ENCODE measurements at places on chromosomes 1 and 21.

DNA sequence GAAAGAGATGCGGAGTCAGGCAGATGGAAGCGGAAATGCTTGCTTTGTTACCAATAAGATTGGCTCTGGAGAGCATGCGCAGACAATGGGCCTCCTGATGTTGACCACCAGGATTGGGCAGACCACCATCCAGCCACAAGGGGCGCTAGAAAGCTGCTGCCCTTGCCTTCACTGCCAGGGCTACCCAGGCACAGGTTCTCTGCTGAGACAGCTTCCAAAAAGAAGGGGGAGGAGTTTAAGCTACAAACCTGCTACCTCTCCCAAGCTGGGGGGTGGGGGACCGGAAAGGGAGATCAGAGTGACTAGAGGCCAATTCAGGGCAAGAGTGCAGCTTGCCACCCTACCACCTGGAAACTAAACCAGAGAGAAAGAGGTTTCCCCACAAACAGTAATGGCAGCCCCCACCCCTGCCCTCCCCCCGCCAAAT lies 369.7 kb downstream of the RRAGC start:
- DNase-seq = no peak

- DNase-seq = peak; percentile 29
Measured at GRCh38 chr1:86779308-86780191, 75.2 kb downstream of the SH3GLB1 start.

- no peak for DNase-seq
Measured at GRCh38 chr1:203148127-203148526, 20.6 kb downstream of the ADORA1 start.

DNA sequence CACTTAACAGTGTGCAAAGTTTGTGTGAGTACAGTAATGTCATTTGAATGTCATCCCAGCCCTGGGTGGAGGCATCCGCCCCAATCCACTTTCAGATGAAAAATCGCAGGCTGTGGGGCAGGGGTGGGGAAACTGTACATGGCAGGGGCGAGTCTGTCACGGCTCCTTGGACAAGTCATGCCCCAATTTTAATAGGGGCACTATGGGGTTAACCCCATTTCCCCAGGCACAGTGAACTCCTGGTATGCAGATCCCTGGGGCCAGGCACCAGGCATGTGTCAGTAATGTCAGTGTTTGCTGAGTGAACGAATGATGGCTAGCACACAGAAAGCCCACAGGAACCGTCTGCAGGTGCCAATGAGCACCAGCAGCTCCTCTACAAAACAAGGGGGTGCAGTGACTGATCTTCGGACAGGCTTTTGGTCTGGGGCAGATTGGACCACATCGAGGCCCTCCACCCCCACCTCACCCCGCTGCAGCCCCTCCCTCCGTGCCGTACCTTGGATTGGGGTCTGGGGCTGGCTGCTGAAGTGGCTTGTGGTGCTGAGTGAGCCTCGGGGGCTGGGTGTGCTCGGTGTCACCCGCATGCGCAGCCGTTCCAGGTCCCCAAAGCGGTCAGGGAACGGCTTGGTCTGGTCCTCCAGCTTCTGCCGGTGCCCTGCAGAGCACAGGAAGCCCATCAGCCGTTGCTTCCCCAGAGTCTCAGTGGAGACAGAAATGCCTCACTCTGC lies 23.2 kb downstream of the RUNX3 start:
- no peak for DNase-seq

GRCh38 chr1:226662642-226663326 lies 76.3 kb downstream of the ITPKB start:
- no peak for DNase-seq

- DNase-seq = no peak
Measured at GRCh38 chr1:53621144-53621543, 117.8 kb downstream of the GLIS1 start.

DNA sequence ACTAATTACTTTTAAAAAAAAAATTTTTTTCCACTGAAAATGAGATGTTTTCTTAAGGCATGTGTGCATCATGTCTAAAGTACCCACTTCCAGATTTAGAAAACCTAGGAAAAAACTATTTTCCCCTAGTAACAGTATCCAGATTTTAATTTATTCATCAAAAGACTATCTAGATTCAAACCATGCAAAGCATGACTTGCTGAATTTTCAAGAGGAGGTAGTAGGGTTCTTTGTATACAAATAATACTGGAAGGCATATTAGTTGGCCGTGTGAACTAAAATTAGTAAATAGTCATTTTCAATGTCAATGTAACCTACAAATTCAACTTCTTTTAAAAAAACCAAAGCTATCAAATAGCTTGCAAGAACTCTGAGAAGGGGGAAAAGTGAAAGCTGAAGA lies 189.5 kb downstream of the CLEC20A start:
- no peak for DNase-seq

GRCh38 chr1:100350787-100351094 lies 1.6 kb upstream of the CDC14A start:
- DNase-seq = no peak

DNA sequence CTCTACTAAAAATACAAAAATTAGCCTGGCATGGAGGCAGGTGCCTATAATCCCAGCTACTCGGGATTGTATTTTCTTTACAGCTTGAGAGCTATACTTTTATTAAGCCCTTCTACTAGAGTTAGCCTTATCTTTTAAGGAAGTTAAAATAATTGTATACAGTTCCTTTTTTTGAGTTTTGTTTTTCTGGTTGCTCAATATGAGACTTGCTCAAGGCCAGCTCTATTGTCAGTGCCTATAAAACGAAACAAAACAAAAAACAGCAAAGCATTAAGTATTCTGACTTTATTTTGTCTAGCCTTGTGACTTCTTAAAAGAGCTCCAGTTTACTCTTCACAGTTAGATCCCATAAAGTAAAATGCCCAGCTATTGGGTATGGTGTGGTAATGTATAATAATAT lies 17.2 kb downstream of the PKN2 start:
- no peak for DNase-seq

DNA sequence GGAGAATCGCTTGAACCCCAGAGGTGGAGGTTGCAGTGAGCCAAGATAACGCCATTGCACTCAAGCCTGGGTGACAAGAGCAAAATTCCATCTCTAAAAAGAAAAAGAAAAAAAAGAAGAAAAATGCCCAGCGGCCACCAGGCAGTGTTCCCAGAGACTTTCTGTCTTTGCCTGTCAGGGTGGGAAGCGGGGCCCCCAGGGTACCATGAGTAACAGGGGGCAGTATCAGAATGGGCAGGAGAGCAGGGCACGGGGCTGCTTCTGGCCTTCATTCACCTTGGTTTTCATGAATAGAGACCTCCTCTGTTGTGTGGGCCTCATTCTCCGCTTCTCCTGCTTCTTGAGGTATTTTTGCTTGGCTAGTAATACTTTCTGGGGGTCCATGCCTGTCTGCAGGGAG lies 20.4 kb downstream of the SLC26A9 start:
- no peak for DNase-seq

GRCh38 chr21:37074546-37074945 lies 1.5 kb downstream of the TTC3 start:
- no peak for DNase-seq

DNA sequence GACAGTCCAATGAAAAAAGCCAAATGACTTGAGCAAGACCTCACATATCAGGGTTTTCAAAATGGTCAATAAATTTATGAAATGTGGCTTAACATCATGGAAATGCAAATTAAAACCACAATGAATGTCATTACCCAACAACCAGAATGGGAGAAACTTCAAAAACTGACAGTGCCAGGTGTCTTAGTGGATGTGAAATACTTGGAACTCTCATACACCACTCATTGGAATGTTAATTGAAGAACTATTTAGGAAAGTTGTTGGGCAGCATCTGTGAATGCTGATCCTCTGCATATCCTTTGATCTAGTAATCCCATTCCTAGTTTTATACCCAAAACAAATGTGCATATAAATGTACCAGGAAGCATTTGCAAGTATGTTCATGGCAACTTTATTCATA lies 19.2 kb upstream of the BACH1 start:
- DNase-seq = no peak
